ENCODE measurements at places on chromosomes 1 and 21.

DNA sequence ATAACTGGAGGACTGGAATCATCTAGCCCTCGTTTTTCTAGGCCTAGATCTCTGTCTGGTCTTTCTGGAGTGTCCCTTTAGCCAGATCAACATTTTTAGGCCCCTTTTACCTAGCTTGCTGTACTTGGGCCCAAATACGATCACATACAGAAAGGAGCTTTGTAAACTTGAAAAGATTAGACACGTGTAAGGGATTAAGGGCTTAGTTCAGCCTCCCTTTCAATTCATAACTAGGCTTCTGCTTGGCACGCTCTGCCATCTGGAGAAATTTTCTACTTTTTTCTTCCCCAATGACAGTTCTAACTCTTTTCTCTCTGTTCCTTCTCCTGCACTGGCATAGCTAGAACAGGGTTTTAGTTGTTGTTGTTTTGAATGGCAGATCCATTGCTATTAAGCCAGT, 153.3 kb upstream of the BEND5 start:
- DNase-seq, result no peak

DNA sequence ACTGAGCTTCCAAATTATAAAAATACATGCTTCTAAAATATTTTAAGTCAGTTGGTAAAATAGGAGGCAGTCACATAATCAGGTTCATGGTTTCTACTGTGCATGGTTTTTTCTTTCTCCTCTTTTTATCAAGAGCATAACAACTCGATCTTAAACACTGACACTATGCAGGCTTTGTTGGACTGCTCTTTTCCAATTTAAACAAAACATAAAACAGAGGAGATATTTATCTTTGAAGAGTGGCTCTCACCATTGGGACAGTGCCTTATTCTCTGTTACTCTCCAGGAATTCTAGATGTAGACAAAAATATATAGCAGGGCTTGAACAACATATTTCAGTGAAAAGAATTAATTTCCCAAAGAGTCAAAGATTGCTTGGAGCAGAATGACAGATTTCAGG, 883.5 kb upstream of the ADGRL2 start:
- no peak for DNase-seq

GRCh38 chr1:160219062-160219929, 14.1 kb downstream of the PEA15 start:
- DNase-seq, result no peak

- no peak for DNase-seq
These were observed 73.1 kb upstream of the EDEM3 start for GRCh38 chr1:184827600-184828368.

DNA sequence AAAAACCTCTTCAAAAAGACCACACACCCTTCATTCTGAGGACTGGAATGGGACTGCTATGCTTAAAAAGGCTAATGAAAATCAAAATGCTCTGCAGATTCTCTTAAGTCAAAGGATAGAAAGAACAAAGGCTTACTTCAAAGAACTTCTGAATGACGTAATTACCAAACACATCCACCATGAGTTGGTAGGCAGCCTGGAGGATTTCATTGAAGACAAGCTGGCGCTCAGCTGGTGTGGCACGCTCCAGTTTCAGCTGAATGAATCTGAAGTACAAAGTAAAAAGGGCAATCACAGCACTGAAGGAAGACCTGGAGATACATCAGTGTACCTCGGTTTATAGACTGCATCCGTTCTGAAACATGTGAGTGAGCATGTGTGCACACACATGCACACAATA, 43.5 kb upstream of the SDC3 start:
- no peak for DNase-seq

DNA sequence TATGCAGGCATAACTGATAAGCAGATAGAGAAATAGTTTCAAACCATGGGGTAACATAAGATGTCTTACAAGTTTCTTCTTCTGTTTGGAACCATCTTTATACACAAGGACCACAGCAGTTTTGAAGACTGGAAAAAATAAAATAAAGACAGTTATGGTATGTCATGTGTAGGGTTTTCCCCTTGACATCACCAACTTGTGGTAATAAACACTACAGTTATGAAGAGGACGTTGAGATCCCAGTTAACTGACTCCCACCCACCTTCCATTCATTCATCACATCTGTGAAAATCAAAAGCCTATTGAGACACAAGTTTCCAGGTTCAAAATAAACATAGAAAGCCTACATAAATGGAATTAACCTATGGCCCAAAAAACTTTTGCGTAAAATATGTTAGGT, 92.5 kb upstream of the KRTAP19-8 start:
- no peak for DNase-seq

- DNase-seq, result peak; percentile 35
These were observed 122.8 kb upstream of the RAB4A start for GRCh38 chr1:229148041-229148671.

DNA sequence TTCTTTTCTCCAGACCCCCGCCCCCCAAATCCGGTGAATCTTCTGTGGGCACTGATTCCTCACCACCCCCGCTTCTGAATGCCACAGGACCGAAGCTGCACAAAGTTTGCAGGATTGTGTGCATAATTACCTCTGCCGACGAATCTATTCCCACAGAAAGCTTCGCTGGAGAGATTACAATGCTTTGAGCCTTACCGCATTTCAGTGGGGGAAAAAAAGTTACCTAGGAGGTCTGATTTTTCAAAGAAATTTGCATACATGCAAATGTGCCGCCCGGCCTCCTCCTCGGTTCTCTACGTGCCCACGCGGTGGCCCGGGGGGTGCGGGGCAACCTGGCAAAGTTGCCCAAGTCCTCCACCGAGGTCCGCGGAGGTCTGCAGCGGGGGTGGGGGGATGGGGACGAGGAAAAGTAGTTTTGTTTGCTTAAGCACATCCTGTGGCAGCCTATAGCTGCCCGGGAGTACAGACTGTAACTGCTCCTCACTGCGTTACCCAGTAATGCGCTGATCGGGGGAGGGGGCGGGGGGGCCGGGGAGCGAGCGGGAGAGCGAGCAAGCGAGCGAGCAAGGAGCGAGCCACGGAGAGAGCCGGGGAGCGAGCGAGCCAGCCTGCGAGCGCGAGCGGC, 563 bp upstream of the NFIA start:
- DNase-seq, result peak; percentile 12

DNA sequence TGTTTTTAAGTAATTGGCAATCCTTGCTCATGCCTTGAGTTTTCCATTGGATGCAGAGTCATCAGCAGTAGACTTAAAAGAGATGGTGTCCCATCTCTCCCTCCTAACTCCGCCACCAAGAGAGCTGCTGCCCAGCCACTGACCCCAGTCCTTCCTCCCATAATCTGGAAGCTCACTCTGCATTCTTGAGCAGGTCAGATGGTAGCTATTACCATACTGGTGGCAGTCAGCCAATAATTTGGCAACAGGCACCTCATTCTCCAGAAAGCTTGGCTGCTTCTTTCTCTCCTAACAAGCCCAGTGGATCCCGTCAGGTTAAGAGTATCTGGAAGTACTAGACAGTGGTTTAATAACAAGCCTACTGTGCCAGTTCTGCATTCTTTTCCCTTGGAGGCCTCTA, 272.1 kb downstream of the ZNF648 start:
- no peak for DNase-seq

DNA sequence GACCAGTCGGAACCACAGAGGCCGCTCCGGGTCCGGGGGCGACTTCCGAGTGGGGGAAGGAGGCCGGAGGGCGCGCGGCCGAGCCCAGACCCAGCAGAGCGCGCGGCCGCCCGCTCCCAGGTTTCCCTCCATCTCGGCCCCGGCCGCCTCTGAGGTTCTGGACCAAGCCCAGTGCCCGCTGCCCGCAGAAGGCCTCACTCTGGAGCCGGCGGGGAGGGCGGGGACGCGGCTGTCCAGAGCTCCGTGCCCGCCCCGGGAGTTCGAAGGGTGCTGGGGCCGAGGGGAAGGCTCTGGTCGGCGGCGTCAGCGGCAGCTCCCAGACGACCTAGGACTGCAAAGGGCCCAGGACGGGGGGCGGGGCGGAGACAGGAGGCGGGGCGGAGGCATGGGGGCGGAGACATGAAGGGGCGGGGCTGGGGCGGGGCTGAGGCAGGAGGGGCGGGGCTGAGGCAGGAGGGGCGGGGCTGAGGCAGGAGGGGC, 48.0 kb upstream of the SLC19A1 start:
- DNase-seq, result no peak

DNA sequence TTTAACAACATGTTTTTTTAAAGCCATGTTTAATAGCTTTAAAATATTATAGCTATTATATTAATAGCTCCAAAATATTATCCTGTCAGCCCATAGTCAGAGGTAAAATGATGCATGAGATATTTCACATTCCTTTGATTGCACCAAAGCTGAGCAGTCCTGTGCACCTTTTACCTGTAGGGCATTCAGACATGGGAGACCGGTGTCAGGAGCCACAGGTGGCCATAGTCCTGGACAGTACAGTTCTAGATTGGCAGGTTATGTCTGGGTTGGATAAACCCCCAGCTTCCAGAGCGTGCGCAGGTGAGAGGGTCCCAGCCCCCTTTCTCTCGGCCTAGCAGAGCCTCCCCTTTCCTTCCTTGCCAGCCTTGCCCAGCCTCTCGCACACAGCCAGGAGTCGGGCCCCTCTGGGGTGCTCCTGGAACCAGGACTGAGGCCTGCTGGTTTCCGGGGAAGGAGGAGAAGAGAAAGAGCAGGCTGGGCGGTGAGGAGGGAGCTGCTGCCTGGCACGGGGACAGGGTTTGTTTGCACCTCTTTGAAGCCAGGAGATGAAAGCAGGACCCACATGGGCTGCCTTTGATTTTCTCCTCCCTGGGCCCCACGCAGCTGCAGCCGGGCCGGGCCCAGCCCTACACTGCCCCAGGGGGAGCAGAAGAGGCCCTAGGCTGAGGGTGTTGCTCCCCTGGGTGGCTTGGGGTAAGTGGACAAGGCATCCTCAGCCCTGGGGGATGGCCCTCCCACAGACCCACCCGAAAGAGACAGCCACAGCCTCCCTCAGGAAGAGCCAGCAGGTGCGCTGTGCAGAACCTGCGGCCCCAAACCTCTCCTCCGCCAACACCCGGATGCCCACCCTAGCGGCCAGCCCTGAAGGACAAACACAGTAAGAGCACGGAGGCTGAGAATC, 75.2 kb upstream of the TARDBP start:
- no peak for DNase-seq

DNA sequence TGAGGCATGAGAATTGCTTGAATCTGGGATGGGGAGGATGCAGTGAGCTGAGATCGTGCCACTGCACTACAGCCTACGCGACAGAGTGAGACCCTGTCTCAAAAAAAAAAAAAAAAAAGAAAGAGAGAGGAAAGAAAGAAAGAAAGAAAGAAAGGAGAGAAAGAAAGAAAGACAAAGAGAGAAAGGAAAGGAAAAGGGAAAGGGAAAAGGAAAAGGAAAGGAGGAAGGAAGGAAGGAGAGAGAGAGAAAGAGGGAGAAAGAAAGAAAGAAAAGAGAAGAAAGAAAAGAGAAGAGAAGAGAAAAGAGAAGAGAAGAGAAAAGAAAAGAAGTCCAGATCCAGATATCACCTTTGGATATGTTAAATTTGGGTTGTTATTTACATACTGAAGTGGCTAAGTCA, 106.0 kb downstream of the DPYD start:
- no peak for DNase-seq

- DNase-seq, result no peak
These were observed 28.3 kb downstream of the COL18A1 start for GRCh38 chr21:45433301-45433700.

GRCh38 chr1:157400766-157401165, 151.5 kb downstream of the FCRL5 start:
- no peak for DNase-seq

- no peak for DNase-seq
These were observed 18.7 kb downstream of the FOXJ3 start for GRCh38 chr1:42316292-42316691.

- DNase-seq, result no peak
These were observed 164.6 kb downstream of the DNM3 start for GRCh38 chr1:172005856-172006255.

DNA sequence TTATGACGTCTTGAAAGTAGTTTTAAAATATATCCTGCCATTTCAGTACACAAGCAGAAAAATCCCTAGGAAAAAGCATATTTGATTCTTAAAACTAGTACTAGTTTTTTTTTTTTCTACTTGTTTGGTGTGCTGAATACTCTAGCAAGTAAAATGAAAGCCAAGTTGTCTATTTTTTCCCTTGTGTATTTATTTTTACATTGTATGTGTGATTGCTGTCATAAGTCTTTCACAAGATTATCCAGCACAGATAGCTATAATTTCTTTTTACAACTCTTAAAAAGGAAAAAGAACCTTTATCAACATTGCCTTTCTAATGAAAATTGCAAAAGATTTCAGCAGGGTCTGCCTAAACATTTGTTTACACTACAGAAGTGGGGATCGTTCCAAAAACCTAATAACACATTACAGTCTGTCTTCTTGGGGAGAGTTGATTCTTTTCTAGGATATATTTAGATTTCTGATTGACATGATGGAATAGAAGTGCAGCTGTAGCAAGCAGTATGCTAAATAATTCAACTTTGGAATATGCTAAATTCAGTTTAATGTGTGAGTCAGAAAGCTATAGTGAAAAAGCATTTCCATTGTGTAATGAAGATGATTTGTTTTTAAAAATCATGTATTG, 2.5 kb downstream of the DR1 start:
- no peak for DNase-seq

DNA sequence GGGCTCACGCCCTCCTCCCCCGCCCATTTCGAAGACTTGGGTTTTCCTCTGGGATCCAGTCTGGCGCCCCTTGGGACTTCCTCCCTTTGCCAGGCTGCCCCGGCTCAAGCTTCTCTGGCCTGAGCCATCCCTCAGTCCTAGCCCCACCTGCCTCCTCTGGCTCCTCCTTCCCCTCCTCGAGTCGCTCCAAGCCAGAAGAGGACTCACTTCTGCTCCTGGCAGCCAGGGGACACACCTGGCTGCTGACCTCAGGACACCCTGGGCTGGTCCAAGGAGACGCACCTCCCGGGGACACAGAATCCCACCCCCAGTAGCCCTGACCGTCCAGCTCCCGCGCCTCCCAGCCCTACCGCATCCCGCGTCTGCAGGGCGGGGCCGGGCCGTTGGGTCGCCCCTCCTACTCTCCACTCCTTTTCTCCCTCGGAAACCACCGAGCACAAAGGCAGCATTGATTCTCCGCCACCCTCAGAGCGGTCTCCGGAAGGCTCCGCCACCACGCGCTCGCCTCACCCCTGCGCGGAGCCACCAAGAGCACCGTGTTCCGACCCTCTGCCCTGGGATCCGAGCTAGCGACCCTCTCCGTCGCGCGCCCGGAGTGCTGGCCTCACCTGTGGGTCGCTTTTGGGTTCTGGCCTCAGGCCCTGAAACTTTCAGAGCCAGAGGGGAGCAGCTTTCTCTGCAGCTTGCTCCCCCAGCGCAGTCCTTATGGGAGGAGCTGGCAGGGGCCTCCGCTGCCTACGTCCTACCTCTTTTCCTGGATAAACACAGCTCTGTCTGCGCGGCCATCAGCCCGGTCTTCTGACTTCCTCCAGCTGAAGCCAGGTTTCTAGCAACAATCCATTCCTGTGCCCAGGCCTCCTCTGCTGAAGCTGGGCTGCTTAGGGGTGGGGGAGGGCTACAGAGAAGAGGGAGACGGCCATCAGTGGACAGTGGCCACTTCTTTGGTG, at the start of gene C2CD4D:
TSS of gene C2CD4D (minus strand) at position 364 of the 947 bp plus-strand sequence. CDS start 831 bp downstream, outside the sequence.
- peak; percentile 67 for DNase-seq

Measured in NCI-H748 treated with DMSO at 0.1 percent for 48 hours (cell line).